ENCODE measurements at places on chromosomes 13 and 19.

- DNase-seq = peak; percentile 18
Measured at GRCh38 chr13:99916366-99917103, 55.0 kb downstream of the ZIC5 start.

DNA sequence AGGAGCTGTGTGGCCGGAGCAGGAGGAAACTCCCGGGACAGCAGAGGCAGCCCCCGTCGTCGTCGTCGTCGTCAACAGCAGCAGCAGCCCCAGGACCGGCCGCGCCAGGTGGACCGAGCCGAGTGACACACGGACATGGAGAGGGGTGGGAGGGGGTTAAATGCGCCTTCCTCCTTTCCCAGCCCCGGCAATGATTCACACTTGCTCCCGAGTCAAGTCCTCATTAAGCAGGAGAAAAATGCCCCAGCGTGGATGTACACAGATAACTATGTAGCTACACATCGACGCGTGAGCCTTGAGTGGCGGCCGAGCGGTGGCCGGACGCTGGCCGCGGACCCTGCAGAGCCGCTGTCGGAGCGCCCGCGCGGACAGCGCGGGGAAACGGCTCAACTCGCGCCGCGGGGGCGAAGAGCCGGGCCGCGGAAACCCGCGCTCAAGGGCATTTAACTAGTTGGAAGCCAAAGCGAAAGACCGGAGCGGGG lies 645 bp downstream of the UBL3 start:
- DNase-seq = peak; percentile 19

- DNase-seq = no peak
Measured at GRCh38 chr13:31267126-31267784, 67.5 kb downstream of the B3GLCT start.

DNA sequence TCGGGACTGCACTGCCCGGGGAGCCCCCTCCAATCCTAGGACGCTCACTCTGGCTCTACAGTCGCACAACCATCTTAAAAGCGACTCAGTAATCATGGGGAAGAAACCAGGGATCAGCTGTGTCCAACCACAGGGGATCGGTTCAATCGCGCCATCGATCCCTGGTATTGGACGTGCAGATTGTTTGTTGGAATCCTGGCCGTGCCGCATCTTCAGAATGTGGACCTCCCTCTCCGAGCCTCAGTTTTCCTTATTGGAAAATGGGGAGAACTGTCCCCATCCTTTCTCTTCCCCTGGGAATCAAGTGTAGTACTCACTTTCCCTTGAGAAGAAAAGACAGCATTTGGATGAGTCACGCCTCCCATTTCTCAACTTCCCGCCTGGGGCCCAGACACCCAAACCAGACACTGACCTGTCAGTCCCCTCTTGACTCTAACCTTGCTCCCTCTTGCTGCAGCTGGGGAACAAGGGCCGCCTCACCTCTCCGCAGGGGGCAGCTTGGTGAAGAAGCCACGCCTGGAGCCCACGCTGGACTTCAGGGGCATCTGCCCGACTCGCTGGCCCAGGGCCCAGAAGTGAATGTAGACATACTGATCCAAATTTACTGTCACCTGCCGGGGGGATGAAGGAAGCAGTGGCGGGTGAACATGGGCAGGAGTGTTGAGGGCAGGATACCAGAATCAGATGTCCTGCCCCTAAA lies 17.6 kb downstream of the EMP3 start:
- no peak for DNase-seq

DNA sequence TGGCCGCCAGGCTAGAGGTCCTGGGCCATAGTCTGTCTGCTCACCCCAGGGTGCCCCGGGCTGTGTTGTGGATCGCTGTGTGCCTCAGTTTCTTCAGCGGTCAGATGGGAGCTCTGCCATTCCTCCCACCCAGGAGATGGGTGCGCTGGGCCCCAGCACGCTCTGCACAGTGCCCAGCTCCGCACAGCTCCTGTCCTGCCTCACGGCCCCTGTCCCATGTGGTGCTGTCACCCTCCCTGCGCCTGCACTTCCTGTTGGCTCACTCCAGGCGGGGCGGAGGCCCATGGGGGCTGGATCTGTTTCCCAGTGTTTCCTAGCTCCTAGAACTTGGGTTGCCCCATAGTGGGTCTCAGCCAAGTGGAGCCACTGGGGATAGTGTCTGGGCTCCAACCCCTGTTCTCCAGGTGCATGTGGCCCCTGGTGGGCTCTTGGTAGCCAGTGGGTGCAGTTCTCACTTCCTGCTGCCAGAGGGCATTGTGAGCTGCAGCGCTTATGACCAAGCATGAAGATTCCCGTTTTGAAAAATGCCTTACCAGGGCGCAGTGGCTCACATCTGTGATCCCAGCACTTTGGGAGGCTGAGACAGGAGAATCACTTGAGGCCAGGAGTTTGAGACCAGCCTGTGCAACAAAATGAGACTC lies 69.8 kb downstream of the KDM4B start:
- no peak for DNase-seq

DNA sequence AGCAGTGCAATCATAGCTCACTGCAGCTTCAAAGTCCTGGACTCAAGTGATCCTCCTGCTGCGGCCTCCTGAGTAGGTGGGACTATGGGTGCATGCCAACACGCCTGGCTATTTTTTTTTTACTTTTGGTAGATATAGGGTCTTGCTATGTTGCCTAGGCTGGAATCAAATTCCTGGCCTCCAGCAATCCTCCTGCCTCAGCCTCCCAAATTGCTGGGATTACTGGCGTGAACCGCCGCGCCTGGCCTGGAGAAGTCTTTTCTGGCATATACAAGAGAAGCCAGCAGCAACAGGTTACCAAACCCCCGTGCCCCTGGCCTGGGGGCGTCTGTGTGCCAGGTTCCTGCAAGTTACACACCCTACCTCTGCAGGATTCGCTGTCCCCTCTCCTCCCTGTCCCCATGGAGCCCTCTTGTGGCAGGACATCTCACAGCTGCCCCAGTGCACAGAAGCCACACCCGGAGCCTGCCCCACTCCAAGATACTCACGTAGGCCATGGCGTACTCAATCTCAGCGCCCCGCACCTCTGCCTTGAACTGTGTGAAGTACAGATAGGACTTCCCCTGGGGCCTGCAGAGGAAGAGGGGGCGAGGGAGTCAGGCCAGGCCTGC lies 9.9 kb downstream of the MYDGF start:
- no peak for DNase-seq

- no peak for DNase-seq
Measured at GRCh38 chr13:111508902-111509509, 188.6 kb downstream of the TEX29 start.

DNA sequence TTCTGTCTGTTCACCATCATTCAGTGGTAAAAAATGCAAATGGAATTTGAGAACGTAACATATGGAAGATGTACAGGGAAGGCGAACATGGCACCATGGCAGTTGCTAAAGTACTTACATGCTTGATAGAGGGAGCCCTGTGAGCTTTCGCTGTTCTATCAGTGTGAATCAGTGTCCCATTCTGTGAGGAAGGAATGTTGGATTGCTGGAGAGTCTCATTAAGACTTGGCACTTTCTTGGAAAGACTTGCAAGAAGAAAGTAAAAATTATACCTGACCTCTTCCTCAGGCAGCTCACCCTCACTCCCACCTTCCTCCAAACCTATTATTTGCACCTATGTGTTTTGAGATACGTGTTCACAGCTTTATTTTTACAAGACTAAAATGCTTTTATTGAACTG lies 43.5 kb downstream of the FREM2 start:
- no peak for DNase-seq

GRCh38 chr19:42066075-42066754 lies 3.8 kb downstream of the GRIK5 start:
- no peak for DNase-seq

GRCh38 chr13:113989585-113990300 lies 15.9 kb upstream of the C13orf46 start:
- no peak for DNase-seq

GRCh38 chr19:43532962-43533545 lies at the start of gene ZNF575:
Gene ZNF575 (plus strand): TSS chr19:43533188. CDS start chr19:43534423, 1,235 bp downstream.
- peak; percentile 74 for DNase-seq

- no peak for DNase-seq
Measured at GRCh38 chr19:13717194-13717643, 47.1 kb upstream of the MRI1 start.
